ENCODE measurements at places on chromosomes 2 and 18. TPM values are rescaled to one million over a fixed set of nuclear protein-coding genes. Genes with fewer than 3 reads are reported as not detected.

DNA sequence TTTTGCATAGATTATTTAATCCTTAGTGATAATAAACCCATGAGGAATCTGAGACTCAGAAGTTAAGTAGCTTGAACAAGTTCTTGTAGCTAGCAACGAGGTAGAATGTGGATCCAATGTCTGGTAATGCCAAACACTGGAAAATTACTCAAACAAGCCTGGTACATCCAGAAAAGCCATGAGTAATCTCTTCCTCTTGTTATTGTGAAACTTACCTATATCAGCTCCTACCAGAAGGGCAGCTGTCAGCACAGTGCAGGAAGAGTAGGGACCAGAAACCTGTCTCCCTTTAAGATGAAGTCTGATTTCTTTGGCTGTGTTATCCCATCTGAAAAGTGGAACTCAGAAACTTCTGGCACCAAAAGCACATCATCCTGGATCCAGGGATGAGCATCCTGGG is 7.7 kb upstream of the SERPINB8 start:
- no peak for DNase-seq

GRCh38 chr2:25159949-25160348 is 8.4 kb downstream of the POMC start:
- no peak for DNase-seq

GRCh38 chr18:66497351-66497750 is 106.5 kb downstream of the CDH19 start:
- DNase-seq = no peak

DNA sequence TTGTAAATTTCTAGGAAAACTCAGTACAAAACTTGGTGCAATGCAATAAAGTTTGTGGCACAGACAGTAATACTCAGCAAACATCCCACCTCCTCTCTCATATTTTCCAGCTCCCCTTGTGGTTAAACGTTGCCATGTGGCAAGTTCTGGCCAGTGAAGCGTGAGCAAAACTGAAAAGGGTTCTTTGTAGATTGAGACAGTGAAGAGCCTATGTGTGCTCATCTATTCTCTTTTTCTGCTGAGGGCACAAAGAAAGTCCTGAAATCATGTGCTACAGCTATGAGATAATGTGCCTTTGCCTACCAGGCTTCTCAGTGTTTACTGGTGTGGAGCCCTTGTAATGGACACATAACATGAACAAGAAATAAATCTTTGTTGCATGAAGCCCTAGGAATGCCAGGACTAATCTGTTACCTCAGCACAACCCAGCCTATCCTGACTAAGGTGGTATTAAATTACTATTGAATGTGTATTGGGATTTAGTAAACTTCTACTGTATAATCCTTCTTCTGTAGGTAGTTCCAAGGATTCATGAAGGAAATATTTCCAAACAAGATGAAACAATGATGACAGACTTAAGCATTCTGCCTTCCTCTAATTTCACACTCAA is 13.0 kb upstream of the TYMS start:
- no peak for DNase-seq

DNA sequence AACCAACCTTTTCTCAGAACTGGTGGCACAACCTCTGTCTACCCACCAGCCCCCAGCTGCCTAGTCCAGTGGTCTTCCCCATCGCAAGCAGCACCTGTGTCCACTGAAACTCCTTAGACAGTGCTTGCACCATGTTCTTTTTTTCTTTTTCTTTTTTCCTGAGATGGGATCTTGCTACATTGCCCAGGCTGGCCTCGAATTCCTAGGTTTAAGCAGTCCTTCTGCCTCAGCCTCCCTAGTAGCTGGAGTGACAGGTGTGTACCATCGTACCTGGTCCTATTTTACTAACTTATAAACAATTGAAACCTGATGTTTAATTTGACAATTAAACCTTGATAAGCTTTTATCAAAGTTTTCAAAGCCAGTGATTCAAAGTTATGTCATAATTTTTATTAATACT is 30.8 kb downstream of the SANBR start:
- DNase-seq = no peak

DNA sequence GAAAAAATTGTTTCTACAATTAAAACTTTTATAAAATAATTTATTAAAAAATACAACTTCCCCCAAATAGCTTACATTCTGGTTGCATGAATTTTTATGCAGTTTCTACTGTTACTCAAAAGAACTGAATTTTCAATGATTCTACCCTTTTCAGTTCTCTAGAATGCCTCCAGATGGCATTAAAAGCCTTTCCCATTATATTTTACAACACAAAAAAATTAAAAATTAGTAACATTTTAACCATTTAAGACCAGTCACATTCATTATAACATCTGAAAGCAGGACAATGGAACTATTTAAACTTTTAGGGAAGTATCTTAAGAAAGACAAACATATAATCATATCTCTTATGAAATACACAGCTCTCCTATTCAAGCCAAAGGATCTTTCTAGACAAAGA is 236.0 kb upstream of the REV1 start:
- no peak for DNase-seq

The FAM237A gene
- total RNA-seq = not detected

The DOK1 gene
- total RNA-seq = 37.7 TPM

The FEV gene
- total RNA-seq = not detected

The UPP2 gene
- total RNA-seq = not detected

The MAP3K19 gene
- total RNA-seq = not detected

All from activated naive CD8-positive, alpha-beta T cell treated with anti-CD3 and anti-CD28 coated beads, Interleukin-2, amount 10 ng/mL, durations not matched to agents 7 days and 5 days (primary cell).